ENCODE measurements at places on chromosomes 4 and X. TPM values are rescaled to one million over a fixed set of nuclear protein-coding genes. Genes with fewer than 3 reads are reported as not detected.

Gene TTC29
- not detected for polyA plus RNA-seq

Gene WNK3
- 0.25 TPM for polyA plus RNA-seq

Gene DIPK2B
- polyA plus RNA-seq, result 0.11 TPM

Gene DRD5
- not detected for polyA plus RNA-seq

Gene ZNF711
- polyA plus RNA-seq, result 3.1 TPM

Gene SLC38A5
- polyA plus RNA-seq, result 11.9 TPM

Gene KLHL13
- 2.6 TPM for polyA plus RNA-seq

Gene SLC26A1
- 1.1 TPM for polyA plus RNA-seq

Gene IRS4
- polyA plus RNA-seq, result not detected

Gene PHOX2B
- polyA plus RNA-seq, result not detected

Gene WDR17
- polyA plus RNA-seq, result 0.53 TPM

Data from naive thymus-derived CD8-positive, alpha-beta T cell (primary cell).